ENCODE measurements at places on chromosomes 1 and 21.

- peak; percentile 87 for DNase-seq
Observed at GRCh38 chr1:179129702-179130473, 48.0 kb downstream of the TOR3A start.

DNA sequence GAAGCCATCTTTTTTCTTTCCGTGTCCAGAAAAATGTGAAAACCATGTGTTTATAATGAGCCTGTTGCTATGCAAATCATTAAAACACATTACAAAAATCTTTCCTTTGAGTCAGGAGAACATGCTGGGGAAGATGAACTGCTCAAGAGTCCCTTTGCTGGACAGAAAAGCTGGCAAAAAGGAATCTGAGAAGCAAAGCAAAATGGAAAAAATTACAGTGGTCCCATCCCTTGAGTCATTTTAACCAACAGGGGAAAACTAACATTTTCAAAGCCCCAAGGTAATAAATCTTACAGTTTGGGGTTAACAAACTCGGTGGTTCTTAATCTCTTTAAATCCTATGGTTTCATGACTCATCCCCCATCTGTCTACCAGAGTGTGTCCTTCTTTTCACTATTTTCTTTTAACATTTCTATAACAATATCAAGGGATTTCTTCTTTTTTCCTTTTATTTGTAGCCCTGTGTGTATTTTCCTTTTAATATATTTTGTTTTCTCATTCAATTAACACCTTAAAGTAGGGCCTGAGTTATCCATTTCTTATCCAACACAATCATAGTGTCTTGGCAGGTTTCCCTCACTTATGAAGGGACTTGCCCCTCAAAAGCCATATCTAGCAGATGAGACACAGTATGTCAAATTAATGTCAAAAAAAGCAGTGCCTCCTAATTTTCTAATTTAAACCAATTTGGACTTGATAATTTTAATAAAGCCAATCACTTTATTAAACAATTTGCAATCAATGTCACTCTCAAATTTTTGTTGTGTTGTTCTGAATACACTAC, 105.4 kb downstream of the PTPN14 start:
- DNase-seq = peak; percentile 18

GRCh38 chr1:231108516-231109302, 53.1 kb upstream of the TRIM67 start:
- no peak for DNase-seq

- DNase-seq = no peak
Observed at GRCh38 chr1:23129846-23130245, 38.8 kb downstream of the LUZP1 start.

DNA sequence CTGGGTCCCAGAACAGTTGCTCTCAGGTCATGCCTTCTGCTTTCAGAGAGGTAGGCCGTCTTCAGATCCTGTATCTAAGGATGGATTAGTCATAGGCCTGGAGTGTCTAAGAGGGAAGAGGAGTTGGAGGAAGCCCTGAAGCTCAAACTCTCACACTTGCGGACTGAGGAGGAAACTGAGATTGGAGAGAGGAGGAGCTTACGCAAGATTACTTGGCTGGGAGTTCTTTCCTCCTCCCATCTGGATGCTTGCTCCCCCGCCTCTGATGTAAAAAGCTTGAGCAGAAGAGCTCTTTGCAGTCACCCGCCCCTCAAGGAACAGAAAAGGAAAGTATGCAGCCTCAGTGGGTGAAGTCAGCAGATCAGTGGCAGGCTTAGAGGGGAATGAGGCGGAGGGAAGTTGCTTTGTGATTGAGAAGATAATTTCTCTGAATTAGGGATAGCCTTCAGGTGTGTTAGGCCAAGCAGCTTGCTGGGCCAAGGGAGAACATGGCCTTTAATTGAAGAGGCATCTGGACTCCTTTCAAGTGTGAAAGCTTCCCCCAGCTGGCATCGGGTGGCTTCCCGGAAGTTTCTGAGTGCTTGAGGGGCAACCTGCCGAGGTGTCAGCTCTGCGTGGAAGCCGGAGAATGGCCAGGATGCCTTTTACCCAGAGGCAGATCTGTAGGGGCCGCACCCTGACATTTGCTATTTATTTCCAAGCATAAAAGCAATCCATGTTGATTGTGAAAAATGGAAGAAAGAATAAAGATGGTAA, 6.6 kb downstream of the ADORA1 start:
- DNase-seq = no peak

GRCh38 chr1:43436371-43436770, 17.4 kb downstream of the HYI start:
- no peak for DNase-seq

DNA sequence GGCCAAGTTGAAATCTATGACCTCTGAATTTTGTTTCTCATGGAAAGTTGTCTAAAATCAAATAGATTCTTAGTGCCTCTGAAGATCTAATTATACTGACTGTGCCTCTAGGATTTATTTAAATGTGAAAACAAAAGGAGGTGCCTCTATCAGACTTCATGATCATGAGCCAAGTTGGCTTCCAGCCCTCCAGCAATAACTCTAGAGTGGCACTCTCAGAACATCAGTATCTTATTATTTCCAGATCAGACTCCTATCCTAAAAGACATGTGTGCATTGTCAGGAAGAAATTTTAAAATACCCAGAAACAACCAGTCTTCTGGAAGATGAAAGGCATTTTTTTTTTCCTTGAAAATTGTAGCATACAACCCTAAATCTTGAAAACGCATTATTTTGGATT, 368.0 kb downstream of the PDE4B start:
- no peak for DNase-seq

GRCh38 chr1:153291514-153291913, 21.2 kb downstream of the PGLYRP3 start:
- DNase-seq = no peak

DNA sequence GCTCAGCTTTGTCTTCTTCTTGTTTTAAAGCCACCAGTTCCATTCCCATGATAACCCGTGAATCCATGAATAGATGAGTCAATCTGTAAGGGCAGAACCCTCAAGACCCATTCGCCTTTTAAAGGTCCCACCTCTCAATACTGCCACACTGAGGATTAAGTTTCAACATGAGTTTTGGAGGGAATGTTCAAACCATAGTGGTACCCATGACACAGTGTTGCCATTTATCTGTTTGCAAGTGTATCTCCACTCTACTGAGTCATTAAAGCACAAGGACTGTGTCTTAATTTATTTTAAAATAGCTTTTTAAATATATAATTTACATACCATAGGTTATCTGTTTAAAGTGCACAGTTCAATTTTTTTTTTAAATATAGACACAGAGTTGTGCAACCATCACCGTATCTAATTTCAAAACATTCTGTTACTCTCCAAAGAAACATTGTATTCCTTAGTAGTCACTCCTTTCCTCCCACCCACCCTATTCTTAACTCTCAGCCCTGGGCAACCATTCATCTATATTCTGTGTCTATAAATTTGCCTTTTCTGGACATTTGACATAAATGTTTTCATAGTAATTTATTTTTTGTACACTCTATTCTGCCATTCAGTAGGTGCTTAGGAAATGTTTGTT, 4.8 kb upstream of the IL24 start:
- DNase-seq = no peak

GRCh38 chr21:45523411-45524101, 18.7 kb downstream of the SLC19A1 start:
- DNase-seq = no peak

DNA sequence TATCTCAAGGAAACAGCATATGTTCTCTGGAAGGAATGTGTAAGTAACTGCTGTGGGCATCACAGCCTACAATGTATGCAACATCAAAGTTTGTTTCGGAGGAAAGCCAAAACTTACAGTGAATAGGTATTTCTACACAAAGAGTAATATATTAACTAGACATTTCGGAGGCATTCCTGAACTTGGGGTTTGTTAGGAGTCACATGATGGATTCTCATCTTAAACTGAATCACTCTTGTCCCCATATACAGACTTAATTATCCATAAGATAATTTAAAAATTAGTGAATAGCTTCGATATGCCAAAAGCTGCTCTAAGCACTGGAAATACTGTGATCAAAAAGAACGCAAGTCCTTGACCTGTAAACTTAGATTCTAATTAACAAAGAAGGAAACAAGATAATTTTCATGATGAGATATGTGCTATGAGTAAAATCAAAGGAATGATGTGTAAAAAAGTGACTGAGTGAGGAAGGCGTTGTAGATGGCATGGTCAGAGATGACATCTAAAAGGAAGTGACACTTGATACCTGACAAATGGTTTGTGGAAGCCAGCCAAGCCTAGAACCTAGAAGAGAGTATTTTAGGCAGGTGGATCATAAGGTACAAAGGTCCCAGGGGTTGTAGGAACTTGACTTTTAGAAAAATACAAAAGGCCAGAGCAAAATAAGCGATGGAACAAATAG, 273.1 kb downstream of the MRPL39 start:
- DNase-seq = no peak

DNA sequence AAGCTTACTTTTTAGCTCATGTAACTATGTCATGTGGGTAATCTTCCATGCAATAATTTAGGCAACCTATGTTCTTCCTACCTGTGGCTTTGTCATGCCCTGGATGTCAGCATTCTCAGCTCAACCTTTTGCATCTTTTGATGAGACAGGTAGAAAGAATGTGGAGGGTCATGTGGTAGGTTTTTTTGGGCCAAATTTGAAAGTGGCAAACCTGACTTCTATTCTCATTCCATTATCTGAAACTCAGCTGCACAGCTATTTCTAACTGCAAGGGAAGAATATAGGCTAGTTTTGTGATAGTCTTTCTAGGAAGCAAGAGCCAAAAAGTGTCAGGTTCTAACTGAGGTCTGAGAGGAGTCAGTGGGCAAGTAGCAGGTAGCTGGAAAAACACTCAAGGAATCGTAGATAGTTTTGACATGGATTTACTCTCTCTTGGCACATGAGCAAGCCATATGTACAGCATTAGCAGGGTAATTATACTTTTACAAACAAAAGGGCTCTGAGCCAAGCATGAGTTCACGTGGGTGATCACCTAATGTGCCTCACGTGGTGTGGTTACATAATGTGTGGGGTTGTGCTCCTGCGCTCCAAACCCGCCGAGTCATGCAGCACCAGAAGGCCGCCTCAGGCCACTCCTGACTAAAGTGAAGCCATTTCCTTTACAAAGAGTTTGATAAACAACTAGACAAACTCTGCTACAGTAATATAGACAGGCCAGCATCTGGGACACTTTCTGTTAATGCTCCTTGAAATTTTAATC, 1013.8 kb downstream of the PLA2G4A start:
- peak; percentile 31 for DNase-seq

DNA sequence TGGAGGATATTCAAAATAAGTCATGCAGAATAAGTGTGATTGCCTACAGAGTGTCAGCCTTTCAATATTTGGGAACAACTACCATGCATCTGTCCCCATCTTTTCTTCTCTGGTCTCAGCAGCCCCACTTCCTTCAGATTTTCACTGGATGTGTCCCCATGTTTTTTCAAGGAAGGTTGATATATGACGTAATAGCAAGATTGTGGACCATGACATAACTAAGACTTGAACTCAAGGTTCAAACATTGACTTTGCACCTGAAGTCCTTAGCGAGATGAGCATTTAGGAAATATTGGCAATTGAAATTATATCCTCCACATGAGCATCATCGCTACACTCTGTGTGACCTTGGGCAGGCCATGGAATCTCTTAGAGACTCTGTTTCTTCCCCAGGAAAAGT, 5.8 kb downstream of the NAV1 start:
- no peak for DNase-seq

- no peak for DNase-seq
Observed at GRCh38 chr1:13825033-13825432, 125.0 kb downstream of the PRDM2 start.

- DNase-seq = no peak
Observed at GRCh38 chr1:4944911-4945310, 290.5 kb downstream of the AJAP1 start.

GRCh38 chr21:26171258-26172100, 909 bp upstream of the APP start:
- no peak for DNase-seq

GRCh38 chr1:114015075-114015474, 35.8 kb downstream of the OLFML3 start:
- DNase-seq = no peak

DNA sequence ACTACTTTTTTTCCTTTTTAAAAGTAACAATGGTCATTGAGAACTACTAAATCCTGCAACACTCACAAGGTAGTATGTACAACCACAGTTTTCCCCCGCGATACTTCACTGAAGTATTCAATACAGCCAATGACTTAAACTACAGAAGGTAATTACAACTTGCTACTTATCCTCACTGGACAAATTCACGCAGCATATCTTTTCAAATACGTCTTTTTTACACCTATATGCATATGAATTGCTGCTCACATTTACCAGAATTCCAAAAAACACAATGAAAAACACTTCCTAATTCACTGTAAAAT, 12.4 kb downstream of the NRIP1 start:
- no peak for DNase-seq

- no peak for DNase-seq
Observed at GRCh38 chr1:111643097-111643496, 23.5 kb downstream of the RAP1A start.

GRCh38 chr1:198730952-198731351, 92.1 kb downstream of the PTPRC start:
- DNase-seq = no peak

- DNase-seq = no peak
Observed at GRCh38 chr1:168243198-168243597, 17.4 kb downstream of the SFT2D2 start.

DNA sequence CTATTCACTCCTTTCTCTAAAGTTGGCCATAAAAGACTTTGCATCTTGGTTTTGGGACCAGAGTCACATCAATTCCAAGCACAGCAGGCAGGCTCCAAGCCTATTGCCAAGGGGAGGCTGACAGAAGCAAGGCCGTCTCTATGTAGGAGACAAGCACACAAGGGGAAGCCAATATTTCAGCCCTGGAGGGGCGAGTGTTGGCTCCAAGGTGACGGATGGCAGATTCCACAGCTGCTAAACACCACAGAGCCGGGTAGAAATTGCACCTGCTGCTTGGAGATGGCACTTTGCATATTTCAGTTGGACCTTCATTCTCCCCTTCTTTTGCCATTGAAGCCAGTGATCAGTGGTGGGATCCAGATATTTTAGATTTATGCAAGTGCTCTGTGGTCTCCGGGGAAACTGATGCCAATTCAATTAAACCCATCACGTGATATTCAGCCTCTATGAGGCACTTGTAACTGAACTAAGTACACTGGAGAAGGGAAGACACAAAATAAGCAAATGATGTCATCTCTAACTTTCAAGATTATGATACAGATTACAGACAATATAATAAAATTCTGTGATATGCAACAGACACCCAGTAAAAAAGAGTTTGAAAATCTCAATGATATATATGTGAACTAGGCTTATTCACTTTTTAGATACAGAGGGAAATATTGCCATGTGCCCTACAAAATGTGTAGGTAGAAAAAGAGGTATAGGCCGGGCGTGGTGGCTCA, 102.8 kb upstream of the GREM2 start:
- no peak for DNase-seq

- no peak for DNase-seq
Observed at GRCh38 chr1:64320007-64320406, 116.6 kb downstream of the UBE2U start.
